ENCODE measurements at places on chromosomes 13 and 19.

GRCh38 chr13:45723798-45724197 lies 21.7 kb downstream of the CBY2 start:
- DNase-seq, result no peak

DNA sequence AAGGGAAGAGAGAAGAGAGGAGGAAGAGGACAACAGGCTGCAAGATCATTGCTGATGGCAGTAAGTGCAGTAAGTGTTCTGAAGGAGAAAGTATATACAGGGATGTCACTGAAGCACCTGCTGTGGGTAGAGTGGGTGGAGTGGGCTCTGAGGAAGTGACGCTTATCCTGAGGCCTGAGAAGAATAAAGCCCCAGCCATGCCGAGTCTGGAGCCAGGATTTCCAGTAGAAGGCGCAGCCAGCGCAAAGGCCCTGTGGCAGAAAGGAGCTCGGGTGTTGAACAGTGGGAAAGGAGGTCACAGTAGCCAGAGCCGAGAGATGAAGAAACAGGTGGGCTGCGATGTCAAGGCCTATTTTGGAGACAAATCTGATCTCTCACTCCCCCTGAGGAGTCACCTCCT lies 31.8 kb upstream of the ADGRE5 start:
- DNase-seq, result no peak

GRCh38 chr13:34214686-34215085 lies 396.7 kb downstream of the RFC3 start:
- no peak for DNase-seq

- peak; percentile 59 for DNase-seq
Measured at GRCh38 chr13:95323930-95324662, 22.8 kb upstream of the ABCC4 start.

Measured in NCI-H2081 (cell line).